ENCODE measurements at places on chromosomes 1 and 21. TPM values are rescaled to one million over a fixed set of nuclear protein-coding genes. Genes with fewer than 3 reads are reported as not detected.
A peak's percentile ranks its signal among the peaks of the same experiment; 100 is the strongest.

GRCh38 chr1:224493269-224493668 lies 58.7 kb upstream of the WDR26 start:
- no peak overlapping the region for H3K4me3 ChIP-seq
- H3K36me3 ChIP-seq = no peaks in the 10 kb centered on the region
- H3K4me1 ChIP-seq = peaks cover 14% of the 10 kb centered on the region
- H3K27ac ChIP-seq = no peak overlapping the region
- no peaks in the 10 kb centered on the region for H3K27me3 ChIP-seq
- no peak for DNase-seq

- H3K4me1 ChIP-seq = no peaks in the 10 kb centered on the region
- no peaks in the 10 kb centered on the region for H3K36me3 ChIP-seq
- no peak overlapping the region for H3K27ac ChIP-seq
- DNase-seq = no peak
Measured at GRCh38 chr1:203463469-203464062, 12.0 kb upstream of the PRELP start.

Gene GPN2
- polyA plus RNA-seq = 12.1 TPM

Gene NOS1AP
- not detected for polyA plus RNA-seq

Gene OR6N1
- not detected for polyA plus RNA-seq

- H3K4me1 ChIP-seq = no peaks in the 10 kb centered on the region
- no peaks in the 10 kb centered on the region for H3K27me3 ChIP-seq
- H3K27ac ChIP-seq = no peak overlapping the region
Measured at GRCh38 chr21:37658121-37658816, 258.0 kb downstream of the KCNJ6 start.

DNA sequence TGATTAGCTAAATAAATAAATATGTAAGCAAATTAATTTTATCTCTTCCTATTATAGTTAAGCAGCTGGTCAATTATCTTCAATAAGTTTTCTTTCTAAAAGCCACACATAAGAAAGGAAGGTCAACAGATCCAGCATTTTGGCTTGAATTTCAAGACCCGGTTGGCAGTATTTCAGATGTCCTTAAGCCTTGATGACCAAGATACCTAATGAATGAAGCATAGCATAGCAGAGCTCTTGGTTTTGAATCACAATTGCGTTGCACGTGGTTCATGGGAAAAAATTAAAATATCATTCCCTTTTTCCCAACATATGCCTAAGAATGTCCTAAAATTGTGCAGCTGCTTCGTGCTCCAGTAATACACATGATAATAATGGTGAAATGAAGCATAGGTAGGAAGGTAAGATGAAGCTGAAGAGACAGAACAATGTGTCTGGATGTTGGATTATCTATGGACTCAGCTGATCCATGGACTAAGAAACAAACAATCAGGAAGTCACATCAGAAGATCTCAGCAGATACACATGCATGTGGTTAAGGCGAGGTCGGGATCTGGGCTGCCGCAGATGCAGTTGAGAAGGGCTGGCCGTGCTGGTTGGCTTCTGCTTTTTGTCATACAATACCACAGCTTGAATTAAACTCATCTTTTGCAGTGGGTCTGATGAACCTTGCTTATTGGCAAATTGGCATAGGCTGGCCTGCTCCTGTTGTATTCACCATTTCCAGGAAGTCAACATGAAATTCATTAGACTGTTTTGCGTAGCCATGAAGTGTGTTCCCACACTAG lies 284.9 kb upstream of the RUNX1 start:
- H3K27ac ChIP-seq = no peak overlapping the region
- DNase-seq = no peak
- no peaks in the 10 kb centered on the region for H3K4me1 ChIP-seq
- no peaks in the 10 kb centered on the region for H3K36me3 ChIP-seq
- H3K4me3 ChIP-seq = no peak overlapping the region

- H3K4me1 ChIP-seq = peaks cover 9% of the 10 kb centered on the region
- no peaks in the 10 kb centered on the region for H3K27me3 ChIP-seq
Measured at GRCh38 chr1:211683396-211684297, 8.2 kb upstream of the NEK2 start.

Gene DAB1
- polyA plus RNA-seq = 4.1 TPM

DNA sequence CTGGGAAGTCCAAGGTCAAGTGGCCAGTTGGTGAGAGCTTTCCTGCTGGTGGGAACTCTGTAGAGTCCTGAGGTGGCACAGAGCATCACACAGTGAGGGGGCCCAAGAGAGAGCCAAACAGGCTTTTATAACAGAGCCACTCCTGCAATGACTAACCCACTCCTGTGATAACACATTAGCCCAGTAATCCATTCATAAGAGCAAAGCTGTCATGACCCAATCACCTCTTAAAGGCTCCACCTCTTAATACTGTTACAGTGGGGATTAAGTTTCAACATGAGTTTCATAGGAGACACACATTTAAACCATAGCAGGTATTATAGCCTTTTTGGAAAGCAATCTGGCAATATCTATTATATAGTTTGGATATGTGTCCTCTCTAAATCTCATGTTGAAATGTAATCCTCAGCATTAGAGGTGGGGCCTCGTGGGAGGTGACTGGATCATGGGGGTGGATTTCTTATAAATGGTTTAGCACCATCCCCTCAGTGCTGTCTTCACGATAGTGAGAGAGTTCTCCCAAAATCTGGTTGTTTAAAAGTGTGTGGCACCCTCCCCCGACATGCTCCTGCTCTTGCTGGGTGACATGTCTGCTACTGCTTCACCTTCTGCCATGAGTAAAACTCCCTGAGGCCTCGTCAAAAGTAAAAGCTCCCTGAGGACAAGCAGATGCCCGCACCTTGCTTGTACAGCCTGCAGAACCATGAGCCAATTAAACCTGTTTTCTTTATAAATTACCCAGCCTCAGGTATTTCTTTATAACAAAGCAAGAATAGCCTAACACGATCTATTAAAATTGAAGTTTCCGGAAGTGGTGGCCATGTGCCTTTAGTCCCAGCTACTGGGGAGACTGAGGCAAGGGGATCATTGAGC lies 64.5 kb downstream of the CD58 start:
- H3K27me3 ChIP-seq = no peaks in the 10 kb centered on the region
- no peak for DNase-seq
- H3K4me3 ChIP-seq = no peak overlapping the region

Gene OR6P1
- polyA plus RNA-seq = not detected

DNA sequence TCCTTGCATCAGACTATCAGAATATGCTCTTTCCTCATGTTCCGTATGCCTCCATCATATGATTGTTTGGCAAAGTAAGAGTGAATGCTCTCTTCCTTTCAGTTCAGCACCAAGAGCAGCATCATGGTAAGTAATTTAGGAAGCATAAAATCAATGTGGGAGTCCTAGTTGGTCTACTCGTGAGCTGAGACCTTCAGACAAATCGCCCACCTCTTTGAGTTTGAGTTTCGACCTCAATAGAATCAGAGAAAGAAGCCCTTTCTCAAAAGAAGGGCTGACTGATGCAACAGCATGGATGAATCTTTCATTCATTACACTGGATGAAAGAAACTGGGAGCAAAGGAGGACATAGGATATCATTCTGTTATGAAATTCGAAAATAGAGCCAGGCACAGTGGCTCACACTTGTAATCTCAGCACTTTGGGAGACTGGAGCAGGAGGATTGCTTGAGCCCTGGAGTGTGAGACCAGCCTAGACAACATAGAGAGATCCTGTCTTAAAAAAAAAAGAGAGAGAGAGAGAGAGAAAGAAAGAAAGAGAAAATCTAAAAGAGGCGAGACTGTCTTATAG lies 112.5 kb downstream of the ZC3H11B start:
- H3K36me3 ChIP-seq = no peaks in the 10 kb centered on the region
- DNase-seq = no peak
- H3K27me3 ChIP-seq = no peaks in the 10 kb centered on the region
- no peak overlapping the region for H3K4me3 ChIP-seq

Gene FLG2
- polyA plus RNA-seq = not detected

GRCh38 chr1:109432336-109432735 lies 6.1 kb upstream of the PSMA5 start:
- H3K27ac ChIP-seq = no peak overlapping the region
- H3K36me3 ChIP-seq = no peaks in the 10 kb centered on the region
- H3K4me3 ChIP-seq = no peak overlapping the region
- H3K4me1 ChIP-seq = peaks cover under 1% of the 10 kb centered on the region
- H3K27me3 ChIP-seq = no peaks in the 10 kb centered on the region

DNA sequence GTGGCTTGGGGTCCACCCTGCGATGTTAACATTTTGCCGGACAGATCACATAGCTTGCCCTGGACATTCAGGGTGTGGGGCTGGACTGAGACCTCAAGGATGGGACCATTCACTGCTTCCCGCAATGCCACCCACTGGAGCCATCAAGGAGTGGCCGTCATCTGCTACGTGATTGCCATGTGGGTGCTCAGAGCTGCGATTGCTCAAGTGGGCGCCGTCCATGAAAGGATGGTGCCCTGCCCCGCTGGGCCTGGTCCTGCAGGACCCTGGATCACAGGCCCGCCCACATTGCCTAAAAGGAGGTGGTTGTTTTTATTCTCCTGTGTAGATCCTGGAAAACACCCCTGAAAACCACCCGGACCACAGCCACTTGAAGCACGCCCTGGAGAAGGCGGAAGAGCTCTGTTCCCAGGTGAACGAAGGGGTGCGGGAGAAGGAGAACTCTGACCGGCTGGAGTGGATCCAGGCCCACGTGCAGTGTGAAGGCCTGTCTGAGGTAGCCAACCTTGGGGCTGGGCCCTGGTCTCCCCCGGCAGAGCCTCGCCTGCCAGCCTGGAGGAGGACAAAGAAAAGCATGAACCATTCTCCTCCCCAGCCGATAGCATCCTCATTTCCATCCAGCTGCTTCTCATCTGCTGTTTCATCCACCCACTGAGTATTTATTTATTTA lies 40.4 kb downstream of the ATP5PO start:
- no peak overlapping the region for H3K27ac ChIP-seq
- no peak overlapping the region for H3K4me3 ChIP-seq
- no peaks in the 10 kb centered on the region for H3K4me1 ChIP-seq
- no peaks in the 10 kb centered on the region for H3K27me3 ChIP-seq
- no peak for DNase-seq

DNA sequence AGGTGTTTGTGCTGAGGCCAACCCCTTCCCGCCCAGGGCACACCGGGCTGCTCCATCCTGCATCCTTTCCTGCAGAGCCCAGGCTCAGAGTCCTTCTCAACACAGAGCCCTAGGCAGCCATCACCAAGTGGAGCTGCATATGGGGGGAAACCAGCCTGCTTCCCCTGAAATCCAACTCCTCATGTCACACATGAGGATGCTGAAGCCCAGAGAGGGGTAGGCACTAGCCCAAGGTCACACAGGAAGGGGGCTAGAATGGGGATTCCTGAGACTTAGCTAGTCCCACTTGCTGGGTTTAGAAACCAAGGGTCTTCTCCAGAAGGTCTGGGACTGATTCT lies 5.5 kb upstream of the TNFRSF1B start:
- H3K27me3 ChIP-seq = no peaks in the 10 kb centered on the region
- H3K36me3 ChIP-seq = no peaks in the 10 kb centered on the region
- peak overlapping the region; percentile 91 for H3K27ac ChIP-seq
- DNase-seq = no peak
- peak overlapping the region; percentile 19 for H3K4me3 ChIP-seq

DNA sequence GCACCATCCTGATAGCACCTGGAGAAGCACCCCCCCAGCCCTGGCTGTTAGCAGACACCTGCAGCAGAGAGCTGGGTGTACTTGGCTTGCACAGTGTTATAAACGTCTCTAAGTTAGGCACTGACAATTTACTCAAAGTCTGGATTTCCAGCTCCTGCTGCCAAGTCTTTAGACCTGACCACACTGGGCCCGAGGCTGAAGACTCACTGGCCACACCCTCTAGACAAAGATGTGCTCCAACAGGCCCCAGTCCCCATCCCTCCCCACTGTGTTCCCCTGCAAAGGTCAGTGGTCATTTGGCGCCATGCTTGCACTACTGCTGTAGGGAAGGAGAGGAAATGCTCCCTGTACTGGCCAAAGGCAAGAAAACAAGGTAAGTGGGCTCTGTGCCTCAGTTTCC lies 31.1 kb downstream of the PADI6 start:
- no peak overlapping the region for H3K27ac ChIP-seq
- no peak overlapping the region for H3K4me3 ChIP-seq
- H3K4me1 ChIP-seq = no peaks in the 10 kb centered on the region
- H3K36me3 ChIP-seq = peaks cover 6% of the 10 kb centered on the region
- DNase-seq = no peak

Gene FNDC10
- polyA plus RNA-seq = 0.32 TPM

Gene ZBED6
- 0.45 TPM for polyA plus RNA-seq

GRCh38 chr1:214458541-214458940 lies 92.9 kb downstream of the PTPN14 start:
- H3K36me3 ChIP-seq = no peaks in the 10 kb centered on the region
- H3K27ac ChIP-seq = no peak overlapping the region
- H3K27me3 ChIP-seq = peaks cover 9% of the 10 kb centered on the region
- no peak for DNase-seq
- H3K4me3 ChIP-seq = no peak overlapping the region

- H3K4me1 ChIP-seq = no peaks in the 10 kb centered on the region
- DNase-seq = no peak
- H3K36me3 ChIP-seq = no peaks in the 10 kb centered on the region
- no peak overlapping the region for H3K27ac ChIP-seq
- no peak overlapping the region for H3K4me3 ChIP-seq
Measured at GRCh38 chr1:180521474-180522212, 19.3 kb upstream of the ACBD6 start.

DNA sequence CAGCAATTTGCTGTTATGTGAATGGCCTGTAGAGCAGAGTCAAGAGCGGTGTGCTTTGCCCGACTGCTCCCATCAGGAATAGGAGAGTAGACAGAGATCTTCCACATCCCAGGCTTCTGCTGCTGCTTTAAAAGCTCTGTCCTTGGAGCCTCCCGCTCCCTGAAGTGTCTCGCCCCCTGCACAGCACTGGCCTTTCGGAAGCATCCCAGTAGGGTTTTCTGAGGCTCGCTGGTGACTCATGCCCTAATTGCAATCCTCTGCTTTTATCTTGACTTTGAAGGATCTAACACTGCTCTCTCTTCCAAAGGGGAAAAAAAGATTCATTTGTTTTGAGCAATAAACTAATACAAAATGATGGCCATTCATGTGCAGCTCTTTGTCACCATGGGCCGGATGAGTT lies 13.3 kb upstream of the CD101 start:
- no peaks in the 10 kb centered on the region for H3K36me3 ChIP-seq
- H3K4me3 ChIP-seq = no peak overlapping the region
- H3K4me1 ChIP-seq = peaks cover 31% of the 10 kb centered on the region
- no peaks in the 10 kb centered on the region for H3K27me3 ChIP-seq
- H3K27ac ChIP-seq = no peak overlapping the region

DNA sequence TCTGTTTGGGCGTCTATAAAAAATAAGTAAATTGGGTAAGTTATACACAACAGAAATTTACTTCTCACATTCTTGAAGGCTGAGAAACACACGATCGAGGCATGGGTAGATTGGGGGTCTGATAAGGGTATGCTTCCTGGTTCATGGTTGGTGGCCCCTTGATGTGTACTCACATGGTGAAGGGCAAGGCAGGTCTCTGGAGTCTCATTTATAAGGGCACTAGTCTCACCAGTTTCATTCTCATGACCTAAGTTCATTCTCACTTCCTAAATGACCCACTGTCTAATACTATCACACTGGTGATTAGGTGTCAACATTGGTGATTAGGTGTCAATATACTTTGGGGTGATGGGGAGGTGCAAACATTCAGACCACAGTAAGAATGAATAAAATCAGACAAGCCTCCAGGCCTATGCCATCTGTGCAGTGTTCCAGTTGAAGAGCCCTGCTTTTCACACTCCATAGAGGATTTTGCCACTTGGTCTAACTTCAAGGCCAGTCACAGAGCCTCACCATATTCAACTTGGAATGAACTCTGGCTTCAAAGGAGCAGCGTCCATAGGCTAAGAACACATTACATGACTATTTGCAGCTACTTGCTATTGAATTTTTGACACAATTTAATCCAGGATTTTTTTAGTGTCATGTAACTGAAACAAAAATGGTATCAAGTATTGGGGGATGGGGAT lies 2.5 kb upstream of the GBP4 start:
- H3K4me1 ChIP-seq = peaks cover 42% of the 10 kb centered on the region
- H3K27me3 ChIP-seq = no peaks in the 10 kb centered on the region
- no peak for DNase-seq
- H3K36me3 ChIP-seq = peaks cover 16% of the 10 kb centered on the region
- peak overlapping the region; percentile 99 for H3K4me3 ChIP-seq
- H3K27ac ChIP-seq = peak overlapping the region; percentile 82

All from CD4-positive, CD25-positive, alpha-beta regulatory T cell (primary cell).